Activated CD4-positive, alpha-beta T cell treated with anti-CD3 and anti-CD28 coated beads, Interleukin-2, amount 50 U/mL, for 1 hour (primary cell): ENCODE measurements at places on chromosomes 4 and X.

DNA sequence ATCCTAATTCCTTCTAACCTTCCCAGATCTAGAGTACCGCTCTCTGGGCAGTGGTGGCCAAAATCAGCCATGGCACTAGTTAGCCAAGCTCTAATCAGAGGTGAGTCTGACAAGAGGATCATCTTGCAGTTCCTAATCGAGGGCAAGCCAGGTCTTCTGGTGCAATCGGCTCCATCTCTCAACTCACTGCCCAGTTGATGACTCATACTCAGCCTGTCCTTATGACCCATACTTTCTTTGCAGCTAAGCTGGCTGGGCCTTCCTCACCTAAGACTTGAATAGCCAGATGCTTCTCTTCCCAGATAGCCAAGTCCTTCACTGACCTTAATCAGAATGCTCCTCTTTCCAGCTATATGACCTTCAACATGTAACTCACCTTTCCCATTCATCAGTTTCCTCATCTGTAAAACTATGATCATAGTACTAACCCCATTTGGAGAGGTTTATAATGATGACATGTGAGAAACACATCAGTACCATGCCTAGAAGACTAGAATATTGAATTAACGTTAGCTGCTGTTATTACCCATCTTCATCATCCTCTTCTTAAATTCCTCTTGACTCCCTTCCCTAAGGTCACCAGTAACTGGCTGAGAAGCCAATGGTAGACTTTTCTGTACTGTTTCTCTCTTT lies 57.1 kb downstream of the RELL1 start:
- no peak for DNase-seq

GRCh38 chr4:73251384-73251783 lies 7.2 kb downstream of the ANKRD17 start:
- no peak for DNase-seq

DNA sequence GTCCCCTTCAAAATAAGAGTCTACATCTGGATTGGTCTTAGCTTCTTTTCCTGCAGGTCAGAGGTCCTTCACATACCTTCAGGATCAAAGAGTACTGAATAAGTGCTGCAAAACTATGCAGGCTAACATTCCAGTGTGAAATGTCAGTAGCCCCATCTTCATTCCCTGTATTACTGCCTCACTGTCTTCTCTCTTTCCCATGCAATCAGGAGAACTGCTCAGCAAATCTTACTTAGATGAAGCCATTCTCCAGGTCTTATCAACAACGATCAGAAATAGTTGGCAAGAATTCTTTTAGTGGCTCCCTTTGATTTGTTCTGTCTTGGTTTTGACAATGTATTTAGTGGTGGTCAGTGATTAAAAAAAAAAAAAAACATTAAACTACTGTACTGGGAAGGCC lies 26.0 kb upstream of the IQCM start:
- no peak for DNase-seq

GRCh38 chr4:70531981-70532380 lies 13.6 kb downstream of the AMTN start:
- DNase-seq: no peak

DNA sequence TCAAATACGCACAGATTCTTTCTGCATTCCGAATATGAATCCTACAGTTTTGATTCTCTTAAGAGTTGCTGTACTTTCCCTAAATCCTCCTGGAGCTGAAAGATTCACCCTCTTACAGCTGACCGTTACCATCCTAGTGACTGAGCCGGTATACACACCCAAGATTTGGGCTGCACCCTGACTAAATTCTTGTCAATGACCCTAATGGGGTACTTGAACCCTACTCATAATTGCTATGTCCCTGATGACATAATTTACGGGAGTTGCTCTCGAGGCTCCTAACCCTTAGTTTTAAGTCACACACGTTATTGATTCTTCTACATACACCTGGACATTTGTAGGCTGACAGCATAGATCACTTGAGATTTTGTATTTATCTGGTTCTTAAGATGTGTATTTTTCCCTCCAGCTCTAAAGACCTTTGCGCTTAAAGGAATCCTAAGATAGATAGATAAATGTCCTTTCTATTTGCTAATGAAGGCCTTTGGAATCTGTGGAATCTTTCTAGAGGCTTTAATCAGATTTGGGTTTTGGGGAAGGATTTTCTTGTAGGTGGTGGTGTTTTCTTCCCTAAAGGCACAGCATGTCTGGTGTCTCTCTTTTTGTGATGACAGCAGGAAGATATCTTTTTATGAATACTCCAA lies 37.8 kb downstream of the CLDN34 start:
- no peak for DNase-seq

GRCh38 chrX:11786862-11787261 lies 28.8 kb downstream of the MSL3 start:
- DNase-seq: no peak

DNA sequence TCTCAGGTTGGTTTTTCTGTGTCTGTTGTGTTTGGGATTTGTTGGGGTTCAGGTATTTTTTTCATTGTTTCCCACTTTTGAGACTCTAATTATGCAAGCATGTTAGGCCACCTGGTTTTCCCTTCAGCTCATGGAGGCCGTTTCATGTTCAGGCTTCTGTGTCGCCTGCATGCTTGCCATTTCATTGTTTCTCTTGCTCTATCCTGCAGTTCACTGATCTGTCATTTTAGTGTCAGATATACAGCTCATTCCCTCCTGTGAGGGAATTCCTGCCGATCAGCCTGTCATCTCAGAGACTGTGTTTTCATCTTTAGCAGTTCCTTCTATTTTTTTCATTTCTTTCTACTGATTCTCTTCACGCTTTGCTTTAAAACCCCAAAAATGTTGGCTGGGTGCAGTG lies 49.4 kb upstream of the HGFAC start:
- no peak for DNase-seq

DNA sequence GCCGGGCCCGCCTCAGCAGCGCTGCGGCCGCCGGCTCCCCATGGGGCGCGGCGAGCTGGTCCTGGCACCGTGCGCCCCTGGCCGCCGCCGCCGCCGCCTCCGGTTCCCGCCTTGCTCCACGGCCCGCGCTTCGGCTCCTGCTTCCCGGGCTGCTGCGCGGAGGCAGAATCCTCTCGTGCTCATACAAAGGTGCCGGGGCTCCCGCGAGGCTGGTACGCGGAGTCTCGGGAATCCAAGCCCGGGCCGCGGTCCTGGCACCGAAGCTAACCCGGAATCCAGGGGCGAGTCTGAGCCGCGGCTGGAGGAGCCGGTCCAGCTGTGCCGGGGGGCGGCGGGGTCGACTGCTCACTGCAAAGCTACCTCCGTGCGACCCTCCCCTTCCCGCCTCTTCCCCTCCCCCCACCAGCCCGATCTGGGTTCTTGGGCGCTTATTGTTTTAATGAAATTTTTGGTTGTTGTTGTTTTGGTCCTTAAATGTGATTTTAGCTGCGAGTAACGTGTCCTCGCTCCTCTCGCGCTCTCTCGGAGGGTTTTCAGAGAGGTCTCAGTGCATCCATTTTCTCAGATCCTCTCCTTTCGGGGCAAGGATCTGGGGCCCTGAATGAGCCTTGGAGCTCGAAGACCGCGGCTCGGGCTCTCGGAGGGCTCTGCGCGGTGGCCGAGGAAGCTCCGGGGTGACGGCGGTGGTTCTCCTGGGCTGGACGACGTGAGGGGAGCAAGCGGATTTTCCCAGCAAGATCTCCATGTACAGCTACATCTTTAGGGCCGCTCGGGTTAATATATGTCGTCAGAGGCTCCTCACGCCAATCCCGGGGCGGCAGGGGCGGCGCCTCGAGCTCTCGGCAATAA lies at the start of gene HAND2:
Gene HAND2 (minus strand): TSS at position 753 of the 849 bp plus-strand sequence. CDS start 940 bp downstream, outside the sequence.
- no peak for DNase-seq

- no peak for DNase-seq
Measured at GRCh38 chr4:39821951-39822350, 124.0 kb downstream of the UBE2K start.

DNA sequence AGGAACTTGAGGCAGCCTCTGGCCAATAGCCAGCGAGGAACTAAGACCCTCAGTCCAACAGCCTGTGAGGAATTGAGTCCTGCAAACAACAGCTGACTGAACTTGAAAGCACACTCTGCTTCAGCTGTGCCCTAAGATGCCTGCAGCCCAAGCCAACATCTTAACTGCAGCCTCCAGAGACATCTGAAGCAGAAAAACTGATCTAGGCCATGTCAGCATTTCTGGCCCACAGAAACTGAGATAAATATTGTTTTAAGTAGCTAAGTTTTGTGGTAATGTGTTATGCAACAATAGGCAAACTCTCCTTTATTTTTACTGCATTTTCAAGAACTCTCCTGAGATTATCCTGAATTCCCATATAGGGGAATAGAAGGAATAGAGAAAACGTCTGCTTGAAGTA lies 24.4 kb upstream of the PIGA start:
- no peak for DNase-seq

GRCh38 chrX:136261321-136261720 lies 10.1 kb upstream of the MAP7D3 start:
- DNase-seq: no peak

GRCh38 chrX:130771230-130771629 lies 131.8 kb downstream of the ENOX2 start:
- no peak for DNase-seq

GRCh38 chrX:107118322-107119147 lies at the start of gene RBM41:
Gene RBM41 (minus strand): TSS chrX:107118822. CDS start chrX:107118773, 49 bp downstream.
- DNase-seq: peak; percentile 66

- no peak for DNase-seq
Measured at GRCh38 chrX:78333521-78333920, 6.1 kb upstream of the CYSLTR1 start.

DNA sequence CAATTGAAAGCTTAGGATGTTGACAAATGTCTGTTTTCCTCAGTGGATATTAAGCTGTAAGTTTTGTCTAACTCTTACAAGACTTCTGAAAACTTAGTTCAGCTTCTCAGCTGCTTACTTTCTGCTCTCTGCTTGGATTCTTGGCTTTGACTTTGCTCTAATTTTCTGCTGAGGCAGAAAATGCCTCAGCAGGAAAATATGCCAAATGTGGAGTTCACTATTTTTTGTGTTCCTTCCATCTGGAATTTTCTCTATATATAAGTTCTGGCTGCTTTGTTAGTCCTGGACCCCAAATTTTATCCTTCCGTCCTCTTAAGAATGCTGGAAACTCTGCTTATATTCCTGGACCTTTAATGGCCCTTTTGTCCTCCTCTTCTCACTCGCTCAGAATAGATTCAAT lies 352.6 kb upstream of the NWD2 start:
- no peak for DNase-seq

DNA sequence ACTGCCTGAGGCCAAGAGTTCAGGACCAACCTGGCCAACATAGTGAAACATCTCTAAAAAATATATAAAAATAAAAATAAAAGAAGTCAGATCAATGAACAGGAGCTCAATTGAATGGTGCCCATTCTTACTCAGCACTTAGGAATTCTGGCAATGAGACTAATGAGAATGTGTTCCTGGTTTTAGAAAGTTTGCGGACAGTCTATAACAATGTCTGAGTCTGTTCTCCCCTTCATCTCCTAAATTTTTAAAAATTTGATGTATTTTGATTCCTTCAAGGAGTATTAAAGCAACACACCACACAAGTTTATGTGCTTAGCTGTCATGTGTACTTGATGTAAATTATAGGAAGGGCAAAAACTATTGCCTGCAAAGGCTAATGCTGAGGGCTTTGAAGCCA lies 30.6 kb upstream of the KCNIP4 start:
- no peak for DNase-seq

- DNase-seq: no peak
Measured at GRCh38 chrX:133402042-133402453, 13.2 kb downstream of the GPC4 start.

- no peak for DNase-seq
Measured at GRCh38 chr4:159370286-159370685, 267.4 kb downstream of the RAPGEF2 start.

- DNase-seq: no peak
Measured at GRCh38 chrX:46627711-46628419, 54.3 kb downstream of the CHST7 start.

GRCh38 chr4:23560748-23561147 lies 329.1 kb downstream of the PPARGC1A start:
- DNase-seq: no peak

GRCh38 chr4:955161-955921 lies 18.0 kb downstream of the DGKQ start:
- no peak for DNase-seq

GRCh38 chrX:17788956-17789562 lies 51.8 kb downstream of the SCML1 start:
- DNase-seq: no peak

- DNase-seq: peak; percentile 83
Measured at GRCh38 chr4:78775303-78776078, 659 bp upstream of the BMP2K start.

- DNase-seq: no peak
Measured at GRCh38 chr4:16043642-16044498, 40.0 kb downstream of the PROM1 start.

- no peak for DNase-seq
Measured at GRCh38 chr4:70236125-70236524, 6.3 kb upstream of the CSN3 start.

DNA sequence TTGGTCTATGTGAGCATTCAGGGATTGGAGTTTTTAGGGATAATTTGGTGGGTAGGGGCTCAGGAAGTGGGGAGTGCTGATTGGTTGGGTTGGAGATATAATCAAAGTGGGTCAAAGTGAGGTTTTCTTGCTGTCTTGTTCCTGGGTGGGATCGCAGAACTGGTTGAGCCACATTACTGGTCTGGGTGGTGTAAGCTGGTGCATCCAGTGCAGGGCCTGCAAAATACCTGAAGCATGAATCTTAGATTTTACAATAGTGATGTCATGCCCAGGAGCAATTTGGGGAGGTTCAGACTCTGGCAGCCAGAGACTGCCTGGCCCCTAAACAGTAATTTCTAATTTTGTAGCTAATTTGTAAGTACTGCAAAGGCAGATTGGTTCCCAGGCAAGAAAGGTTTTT lies 665.6 kb upstream of the PRKX start:
- no peak for DNase-seq

- no peak for DNase-seq
Measured at GRCh38 chr4:3494462-3494871, 31.4 kb downstream of the DOK7 start.

GRCh38 chr4:69096111-69096656 lies at the start of gene UGT2B7:
Gene UGT2B7 (plus strand): TSS chr4:69096474. CDS start chr4:69096521, 47 bp downstream.
- DNase-seq: no peak

- no peak for DNase-seq
Measured at GRCh38 chr4:55758066-55758465, 61.5 kb upstream of the EXOC1L start.

DNA sequence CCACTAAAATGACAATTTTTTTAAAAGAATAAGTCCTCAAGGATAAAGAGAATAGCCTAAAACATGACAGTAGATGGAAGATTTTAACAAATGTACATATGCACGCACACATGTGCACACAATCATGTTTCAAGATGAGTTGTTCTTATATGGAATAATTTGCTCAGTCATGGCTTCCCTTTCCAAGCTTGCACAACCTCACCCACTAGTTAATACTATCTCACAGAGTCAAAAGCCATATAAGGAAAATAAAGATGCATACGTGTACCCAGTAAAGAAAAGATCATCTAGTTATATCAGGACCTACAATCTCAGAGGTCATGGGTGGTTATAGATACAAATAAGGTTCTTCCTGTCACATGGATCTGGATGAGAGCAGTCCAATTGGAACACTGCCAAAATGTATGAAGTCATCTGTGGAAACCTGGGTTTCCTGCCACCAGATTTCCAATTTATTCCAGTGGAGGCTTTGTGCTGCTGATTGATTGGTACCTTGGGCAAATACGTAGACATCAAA lies 56.1 kb downstream of the FAM13A start:
- no peak for DNase-seq
